ENCODE measurements at places on chromosomes 6 and 20.
A peak's percentile ranks its signal among the peaks of the same experiment; 100 is the strongest.

- no peak for DNase-seq
Observed at GRCh38 chr6:36853325-36853724, 14.1 kb upstream of the CPNE5 start.

GRCh38 chr6:29483735-29484134, 4.0 kb downstream of the MAS1L start:
- DNase-seq: no peak

DNA sequence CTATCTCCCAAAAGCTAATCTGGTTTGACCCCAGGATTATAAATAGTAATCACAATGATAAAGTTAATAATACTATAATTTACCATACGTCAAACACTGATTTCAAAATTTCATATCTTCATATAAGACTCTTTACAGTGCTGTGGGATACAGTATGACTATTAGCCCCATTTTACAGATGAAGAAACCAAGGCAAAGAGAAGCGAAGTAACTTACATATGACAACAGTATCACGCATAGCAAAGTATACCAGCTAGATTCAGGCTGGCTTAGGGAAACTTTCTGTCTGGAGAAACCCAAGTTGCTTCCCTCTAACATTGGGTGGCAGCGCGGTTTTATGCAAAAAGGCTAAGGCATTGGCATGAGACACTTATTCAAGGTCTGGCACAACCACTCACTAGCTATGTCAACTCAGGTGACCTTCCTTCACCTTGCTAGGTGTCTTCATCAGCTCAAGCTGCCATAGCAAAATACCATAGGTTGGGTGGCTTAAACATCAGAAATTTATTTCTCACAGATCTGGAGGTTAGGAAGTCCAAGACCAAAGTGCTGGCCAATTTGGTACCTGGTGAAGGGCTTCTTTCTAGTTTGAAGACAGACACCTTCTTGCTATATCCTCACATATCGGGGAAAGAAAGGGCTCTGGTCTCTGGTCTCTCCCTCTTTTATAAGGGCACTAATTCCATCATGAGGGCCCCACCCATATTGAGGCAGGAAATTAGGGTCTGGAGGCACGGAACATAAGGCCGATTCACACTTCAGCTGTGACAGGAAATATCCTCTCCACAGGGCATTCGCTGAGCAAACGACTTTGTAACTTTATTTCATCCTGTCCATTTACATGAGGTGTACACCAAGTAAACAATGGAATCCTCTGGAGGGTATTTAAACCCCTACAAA, 22.4 kb upstream of the UTRN start:
- DNase-seq: peak; percentile 22

- DNase-seq: no peak
Observed at GRCh38 chr6:97053643-97054411, 129.3 kb downstream of the KLHL32 start.

DNA sequence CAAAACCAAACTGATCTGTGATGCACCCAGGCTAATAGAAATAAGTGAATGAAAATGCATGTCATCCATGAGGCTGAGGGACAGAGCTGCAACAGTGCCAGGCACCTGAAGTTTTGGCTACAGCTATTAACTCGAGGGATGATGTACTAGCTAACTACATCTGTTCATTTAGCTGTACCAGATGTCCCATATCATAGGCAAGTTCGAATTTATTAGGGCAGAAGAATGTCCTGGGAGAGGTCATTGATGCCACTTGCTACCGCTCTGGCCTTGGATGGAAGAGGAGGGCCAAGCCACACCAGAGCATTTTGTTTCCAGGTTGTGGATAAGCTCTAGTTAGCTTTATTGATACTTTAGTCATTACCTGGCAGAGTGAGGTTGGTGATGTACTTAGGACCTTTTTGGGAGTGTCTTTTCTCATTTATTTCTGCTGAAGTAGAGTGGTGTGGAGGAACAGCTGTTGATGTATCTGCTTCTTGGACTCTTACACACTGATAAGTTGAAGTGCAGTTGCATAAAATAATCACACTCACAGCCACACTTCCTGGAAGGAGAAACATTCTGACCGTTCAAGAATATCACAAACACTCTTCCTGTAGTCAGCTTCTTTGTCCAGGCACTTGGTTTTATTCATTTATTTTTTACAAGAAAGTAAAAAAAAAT, 8.2 kb downstream of the ZFAND3 start:
- no peak for DNase-seq

DNA sequence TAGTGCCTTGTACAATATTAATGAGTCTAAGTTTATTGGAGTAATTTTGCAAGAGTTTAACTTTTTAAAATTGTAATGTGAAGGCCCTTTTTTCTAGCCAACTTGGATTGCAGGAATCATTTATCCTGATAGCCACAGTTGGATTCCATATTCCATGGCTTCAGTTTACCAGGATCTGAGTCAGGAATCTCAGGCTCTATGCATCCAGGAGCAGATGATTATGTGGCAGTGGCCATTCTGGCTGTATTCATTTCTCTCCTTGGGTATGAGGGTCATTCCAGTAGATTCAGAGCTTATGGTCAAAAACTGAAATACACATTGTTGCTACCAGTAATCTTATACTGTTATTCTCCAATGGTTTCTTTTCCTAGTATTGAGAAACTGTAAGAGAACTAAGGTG, 2.9 kb downstream of the AIG1 start:
- no peak for DNase-seq

DNA sequence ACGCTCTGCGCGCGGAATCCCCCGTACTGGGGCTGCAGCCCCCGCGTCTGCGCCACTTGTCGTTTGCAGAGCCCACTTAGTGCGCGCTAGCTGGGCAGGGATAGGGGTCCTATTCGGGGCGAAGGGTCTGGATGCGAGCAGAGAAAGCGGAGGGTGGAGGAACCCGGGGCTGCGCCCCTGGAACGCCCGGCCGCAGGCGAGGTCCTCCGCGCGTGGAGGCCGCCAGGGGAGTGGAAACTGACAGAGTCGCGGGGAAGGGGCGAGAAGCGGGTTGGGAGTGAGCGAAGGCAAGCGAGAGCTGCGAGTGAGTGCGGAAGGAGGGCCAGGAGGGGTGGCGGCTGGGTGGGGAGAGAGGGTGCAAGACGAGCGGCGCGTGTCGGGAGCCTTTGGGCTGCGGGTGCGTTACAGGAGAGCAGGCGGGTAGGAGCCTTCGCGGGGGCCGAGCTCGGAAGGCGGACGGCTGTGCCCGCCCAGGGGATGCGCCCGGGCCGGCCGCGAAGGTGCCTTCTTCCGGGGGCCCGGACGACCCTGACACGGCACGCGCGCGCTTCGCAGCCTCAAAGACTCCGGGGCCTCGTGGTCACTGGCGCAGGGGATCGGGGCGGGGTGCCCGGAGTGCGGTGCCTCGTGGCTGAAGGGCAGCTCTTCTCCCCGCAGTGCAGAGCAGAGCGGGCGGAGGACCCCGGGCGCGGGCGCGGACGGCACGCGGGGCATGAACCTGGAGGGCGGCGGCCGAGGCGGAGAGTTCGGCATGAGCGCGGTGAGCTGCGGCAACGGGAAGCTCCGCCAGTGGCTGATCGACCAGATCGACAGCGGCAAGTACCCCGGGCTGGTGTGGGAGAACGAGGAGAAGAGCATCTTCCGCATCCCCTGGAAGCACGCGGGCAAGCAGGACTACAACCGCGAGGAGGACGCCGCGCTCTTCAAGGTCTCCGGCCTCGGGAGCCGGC, 1.2 kb downstream of the IRF4 start:
- DNase-seq: peak; percentile 58

- DNase-seq: no peak
Observed at GRCh38 chr6:106145144-106145543, 59.0 kb downstream of the PRDM1 start.
